ENCODE measurements at places on chromosomes 1 and 21.

DNA sequence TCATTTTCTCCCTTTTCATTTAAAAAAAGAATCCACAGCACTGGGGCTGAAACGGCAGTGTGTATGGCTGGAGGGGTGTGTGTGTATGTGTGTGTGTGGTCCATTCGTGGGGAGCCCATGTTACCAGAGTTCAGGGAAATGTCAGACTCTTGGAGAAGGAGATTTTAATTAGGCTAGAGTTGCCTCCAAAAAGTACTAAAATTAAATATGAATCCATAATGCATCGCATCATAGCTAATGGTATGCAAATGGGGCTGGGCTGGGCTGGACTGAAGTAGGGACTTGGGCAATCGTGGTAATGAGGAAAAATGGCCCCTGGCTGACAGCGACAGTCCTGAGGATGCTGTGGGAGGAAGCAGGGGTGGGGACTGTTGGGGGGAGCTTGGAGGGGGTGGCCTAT, 24.8 kb downstream of the GRIK3 start:
- DNase-seq, result no peak

DNA sequence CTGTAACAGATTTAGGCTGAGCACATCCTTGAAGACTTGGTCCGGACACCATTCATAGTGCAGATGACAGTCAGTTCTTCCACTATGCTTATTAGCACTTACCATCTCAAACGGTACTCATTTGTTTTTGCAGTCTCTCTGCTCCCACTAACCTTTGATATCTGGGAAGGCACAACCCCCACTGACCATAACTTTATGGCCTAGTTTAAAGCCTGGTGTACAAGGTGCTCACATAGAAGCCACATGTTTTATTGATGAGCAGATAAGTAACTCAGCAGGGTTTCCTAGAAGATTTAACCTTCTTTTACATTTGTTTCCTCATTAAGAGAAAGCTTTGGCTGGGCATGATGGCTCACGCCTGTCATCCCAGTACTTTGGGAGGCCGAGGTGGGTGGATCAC, 119.3 kb upstream of the MAGI3 start:
- DNase-seq, result no peak

DNA sequence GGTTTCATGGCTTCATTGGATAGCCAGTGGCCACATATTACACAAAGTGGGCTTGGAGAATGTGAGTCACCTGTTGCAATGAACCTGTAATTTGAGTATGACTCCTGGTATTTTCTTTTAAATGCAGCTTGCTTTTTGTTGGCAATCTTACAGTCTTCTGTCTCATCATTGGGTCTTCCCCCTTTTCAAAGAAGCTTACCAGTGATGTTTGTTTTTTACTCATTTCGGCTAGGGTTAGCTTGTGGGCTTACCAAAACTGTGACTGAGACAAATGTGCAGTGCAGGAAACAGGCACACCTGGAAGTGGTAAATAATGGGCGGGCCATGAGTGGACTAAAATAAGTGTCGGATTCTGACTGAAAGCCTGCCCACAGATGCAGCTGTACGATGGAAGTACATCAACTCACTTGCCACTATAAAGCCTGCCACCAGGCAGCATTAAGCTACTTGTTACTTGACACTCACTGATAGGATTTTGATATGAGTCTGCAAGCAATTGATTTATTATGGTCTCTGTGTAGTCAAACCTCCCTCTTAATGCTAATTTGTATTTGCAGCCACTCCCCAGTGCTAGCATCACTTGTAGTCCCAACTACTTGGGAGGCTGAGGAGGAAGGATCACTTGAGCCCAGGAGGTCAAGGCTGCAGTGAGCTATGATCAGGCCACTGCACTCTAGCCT, 4.2 kb downstream of the HHAT start:
- DNase-seq, result no peak

DNA sequence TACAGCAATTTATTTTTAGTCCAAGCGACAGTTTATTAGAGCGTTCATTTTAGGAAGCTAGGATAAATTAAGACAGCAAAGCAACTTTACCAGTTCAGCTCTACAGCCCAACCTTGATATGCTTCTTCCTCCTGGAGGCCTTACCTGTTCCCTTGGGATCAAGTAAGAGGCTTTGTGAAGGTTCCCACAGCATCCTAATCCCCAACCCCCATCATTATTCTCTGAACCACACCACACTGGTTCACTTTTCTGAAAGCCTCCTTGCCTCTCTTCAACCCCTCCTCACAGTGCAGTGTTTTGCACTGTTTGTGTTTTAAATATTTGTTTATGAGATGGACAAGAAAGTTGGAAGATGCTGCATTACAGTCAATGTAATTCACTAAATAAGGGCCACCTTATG, 126.3 kb upstream of the CXADR start:
- DNase-seq, result no peak

DNA sequence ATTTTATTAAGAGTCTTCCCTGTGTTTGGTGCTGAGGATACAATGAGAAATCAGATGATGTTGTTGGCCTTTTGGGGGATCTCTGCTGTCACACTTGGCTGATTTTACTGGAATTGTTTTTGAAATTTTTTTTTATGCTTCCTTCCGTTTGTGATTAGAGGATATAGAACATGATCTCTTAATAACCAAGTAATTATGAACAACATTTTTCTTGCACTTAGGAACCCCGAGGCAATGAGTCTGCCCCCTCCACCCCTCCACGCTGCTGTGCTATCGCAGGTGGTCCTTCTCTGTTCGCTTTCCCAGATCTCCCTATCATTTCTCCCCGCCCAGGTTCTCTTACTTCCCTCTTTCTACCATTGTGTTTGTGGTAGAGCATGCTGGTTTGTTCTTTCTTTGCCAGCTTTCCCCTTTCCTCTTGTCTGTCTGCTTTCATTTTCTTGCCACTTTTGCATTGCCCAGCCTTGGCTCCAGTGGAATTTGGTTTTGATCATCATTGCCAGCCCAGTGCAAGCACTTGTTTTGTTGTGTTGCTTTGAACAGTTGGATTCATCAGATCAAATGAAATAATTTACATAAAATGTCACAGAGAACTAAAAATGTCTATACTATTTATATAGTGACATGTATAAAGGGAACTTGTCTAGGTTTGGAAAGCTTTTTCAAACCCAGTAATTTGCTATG, 73.1 kb upstream of the SCCPDH start:
- DNase-seq, result no peak

DNA sequence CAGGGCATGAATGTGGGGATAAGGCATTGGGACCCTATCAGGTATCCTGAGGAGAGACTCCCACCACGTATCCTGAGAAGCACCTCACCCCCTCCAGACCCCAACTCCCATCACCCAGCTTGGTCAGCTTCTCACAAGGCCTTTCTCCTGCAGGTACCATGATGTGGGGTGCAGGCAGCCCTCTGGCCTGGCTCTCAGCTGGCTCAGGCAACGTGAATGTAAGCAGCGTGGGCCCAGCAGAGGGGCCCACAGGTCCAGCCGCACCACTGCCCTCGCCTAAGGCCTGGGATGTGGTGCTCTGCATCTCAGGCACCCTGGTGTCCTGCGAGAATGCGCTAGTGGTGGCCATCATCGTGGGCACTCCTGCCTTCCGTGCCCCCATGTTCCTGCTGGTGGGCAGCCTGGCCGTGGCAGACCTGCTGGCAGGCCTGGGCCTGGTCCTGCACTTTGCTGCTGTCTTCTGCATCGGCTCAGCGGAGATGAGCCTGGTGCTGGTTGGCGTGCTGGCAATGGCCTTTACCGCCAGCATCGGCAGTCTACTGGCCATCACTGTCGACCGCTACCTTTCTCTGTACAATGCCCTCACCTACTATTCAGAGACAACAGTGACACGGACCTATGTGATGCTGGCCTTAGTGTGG, 1.3 kb downstream of the GPR3 start:
- no peak for DNase-seq

DNA sequence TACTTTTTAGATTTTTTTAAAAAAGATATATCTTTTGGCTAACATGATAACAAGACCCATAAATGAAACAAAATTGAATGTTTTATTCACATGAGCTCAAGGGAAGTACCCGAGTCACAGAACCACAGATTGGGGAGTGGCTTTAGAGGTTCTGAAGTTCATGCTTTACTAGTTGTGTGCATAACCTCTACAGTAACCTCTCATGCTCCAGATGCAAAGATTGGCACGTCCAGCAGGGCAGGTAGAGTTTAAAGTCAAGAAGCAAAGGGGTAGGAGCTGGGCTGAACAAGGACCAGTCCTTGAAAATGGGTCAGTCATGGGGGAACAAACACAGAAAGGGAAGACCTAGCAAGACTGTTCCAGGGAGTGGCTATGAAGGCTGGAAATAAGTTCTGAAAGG, 109.6 kb downstream of the RNF220 start:
- DNase-seq, result no peak

DNA sequence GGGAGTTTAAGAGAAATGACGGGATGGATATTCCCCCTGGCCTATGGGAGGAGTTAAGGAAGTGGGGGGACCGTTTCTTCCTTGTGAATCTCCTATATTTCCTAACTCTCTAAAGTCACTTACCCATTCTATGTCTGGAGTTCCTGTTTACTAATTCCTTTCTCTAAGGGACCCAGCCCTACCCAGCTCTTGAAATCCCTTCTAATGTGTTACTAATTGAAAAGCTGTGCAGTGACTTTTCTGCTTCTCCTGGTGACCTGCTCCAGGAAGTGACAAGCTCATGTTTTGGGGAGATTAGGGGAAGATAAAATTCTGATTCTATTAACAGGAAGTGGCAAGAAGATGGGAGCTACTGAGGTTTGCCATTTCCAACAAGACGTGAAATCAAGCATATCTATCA, 4.0 kb upstream of the SAMSN1 start:
- DNase-seq, result no peak

- peak; percentile 51 for DNase-seq
Observed at GRCh38 chr1:58887059-58887458, 103.2 kb upstream of the JUN start.

DNA sequence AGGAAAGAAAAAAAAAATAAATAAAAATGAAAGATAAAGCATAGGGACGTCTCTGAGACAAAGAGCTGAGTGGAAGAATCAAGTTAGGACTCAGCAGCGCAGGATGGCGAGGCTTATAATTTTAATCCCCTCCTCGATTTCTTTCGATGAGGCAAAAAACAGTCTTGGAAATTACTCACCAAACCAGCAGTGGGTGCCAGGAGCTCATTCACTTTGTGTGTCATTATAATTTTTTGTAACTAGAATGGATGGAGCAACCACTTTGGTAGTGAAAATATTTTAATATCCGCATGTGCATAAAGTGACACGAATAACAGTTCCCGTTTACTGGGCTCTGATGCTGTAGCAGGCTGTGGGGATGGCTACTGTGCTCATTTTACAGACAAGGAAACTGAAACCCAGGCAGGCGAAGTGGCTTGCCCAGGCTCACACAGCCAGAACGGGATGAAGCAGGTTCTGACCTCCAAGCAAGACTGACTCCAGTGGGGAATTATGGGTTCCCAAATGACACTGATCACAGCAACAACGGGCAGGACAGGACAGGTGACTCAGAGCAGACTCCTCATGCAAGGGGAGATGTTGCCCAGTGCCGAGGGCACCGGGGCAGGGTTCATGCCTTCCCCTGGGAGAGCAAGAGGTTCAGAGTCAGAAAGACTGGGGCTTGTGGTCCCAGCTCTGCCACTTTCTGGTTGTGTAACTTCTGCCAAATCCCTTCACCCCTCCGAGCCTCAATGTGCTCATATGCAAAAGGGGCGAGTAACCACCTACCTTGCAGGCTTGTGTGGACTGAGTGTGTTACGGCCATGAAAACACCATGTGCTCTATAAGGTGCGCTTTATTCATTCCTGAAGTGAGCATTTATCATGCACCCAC, 63.6 kb downstream of the RUNX3 start:
- no peak for DNase-seq

DNA sequence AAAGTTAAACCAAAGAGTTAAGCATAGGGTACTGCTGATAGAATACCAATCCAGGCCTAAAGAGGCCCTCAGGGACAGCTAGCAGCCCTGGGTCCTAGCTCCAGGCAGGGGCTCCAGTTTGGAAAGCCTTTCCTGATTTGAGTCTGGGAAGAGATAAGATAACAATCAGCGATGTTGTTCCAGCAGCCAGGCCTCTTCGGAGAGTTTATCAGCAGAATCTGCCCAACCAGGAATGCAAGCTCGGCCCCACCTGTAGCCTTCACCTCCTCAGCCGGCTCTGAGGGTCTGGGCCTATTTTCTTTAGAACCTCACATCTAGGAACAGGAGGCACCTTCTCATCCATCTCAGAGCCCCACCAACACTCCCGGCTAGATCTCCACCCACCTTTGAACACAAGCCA, 42.6 kb downstream of the PLEKHA6 start:
- DNase-seq, result no peak

- DNase-seq, result peak; percentile 34
Observed at GRCh38 chr1:151175041-151175741, 590 bp downstream of the TMOD4 start.

GRCh38 chr1:61979729-61980128, 214.9 kb upstream of the L1TD1 start:
- DNase-seq, result no peak

- peak; percentile 67 for DNase-seq
Observed at GRCh38 chr1:113684153-113684541, 75.1 kb downstream of the PHTF1 start.

DNA sequence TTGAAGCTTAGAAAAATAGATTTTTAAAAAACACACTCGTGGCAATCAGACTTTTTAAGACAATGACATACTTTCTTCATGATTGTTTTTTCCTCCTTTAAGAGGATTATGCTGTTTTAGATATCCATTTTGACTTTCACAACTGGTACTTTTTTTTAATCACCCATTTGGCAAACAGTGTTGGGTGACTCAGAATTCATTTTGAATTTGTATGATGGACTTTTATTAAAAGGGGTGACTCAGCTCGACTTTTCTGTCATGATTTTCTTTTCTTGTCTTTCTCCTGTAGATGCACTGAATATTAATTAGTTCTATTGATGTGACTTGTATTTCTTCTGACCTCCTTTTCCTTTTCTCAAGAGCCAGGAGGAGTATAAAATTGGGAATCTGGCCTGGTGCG, 44.7 kb downstream of the FMN2 start:
- DNase-seq, result peak; percentile 41

GRCh38 chr1:174724219-174724618, 275.5 kb upstream of the CACYBP start:
- DNase-seq, result no peak

DNA sequence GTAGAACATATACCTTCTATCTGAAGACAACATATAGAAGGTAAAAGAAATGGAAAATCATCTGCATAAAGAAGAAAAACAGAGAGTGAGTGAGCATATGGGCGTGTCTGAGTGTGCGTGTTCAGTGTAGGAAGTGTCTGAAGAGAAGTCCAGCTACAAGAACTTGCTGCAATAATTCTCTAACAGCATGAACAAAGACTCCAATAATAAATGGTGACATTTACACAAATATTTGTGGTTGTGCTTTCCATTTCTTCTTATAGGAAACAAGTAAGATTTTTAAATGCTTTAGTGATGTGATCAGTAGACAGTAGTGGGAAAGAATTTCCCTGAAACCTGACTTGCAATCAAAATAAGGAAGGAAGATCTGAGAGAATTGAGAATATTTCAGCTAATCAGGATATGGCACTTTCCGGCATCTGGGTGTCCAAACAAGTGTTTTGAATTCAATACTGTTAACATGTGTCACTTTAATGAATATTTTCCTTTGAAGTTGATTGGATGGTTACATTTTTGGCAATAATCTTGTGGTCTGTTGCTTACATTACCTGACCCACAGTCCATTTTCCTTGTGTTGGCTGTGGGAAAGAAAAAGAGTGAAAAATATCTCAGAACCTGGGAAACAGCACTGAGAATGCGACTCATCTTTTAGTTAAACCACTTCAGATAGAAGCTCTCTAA, 154.0 kb downstream of the TGFB2 start:
- peak; percentile 95 for DNase-seq

GRCh38 chr1:17155257-17155920, 36.1 kb upstream of the PADI2 start:
- DNase-seq, result no peak

GRCh38 chr1:195608883-195609282, 999.4 kb downstream of the KCNT2 start:
- DNase-seq, result no peak

GRCh38 chr1:24828887-24829192, 83.6 kb downstream of the CLIC4 start:
- DNase-seq, result no peak
